Caki2 (cell line): ENCODE measurements at places on chromosomes 4 and X. TPM values are rescaled to one million over a fixed set of nuclear protein-coding genes. Genes with fewer than 3 reads are reported as not detected.

DNA sequence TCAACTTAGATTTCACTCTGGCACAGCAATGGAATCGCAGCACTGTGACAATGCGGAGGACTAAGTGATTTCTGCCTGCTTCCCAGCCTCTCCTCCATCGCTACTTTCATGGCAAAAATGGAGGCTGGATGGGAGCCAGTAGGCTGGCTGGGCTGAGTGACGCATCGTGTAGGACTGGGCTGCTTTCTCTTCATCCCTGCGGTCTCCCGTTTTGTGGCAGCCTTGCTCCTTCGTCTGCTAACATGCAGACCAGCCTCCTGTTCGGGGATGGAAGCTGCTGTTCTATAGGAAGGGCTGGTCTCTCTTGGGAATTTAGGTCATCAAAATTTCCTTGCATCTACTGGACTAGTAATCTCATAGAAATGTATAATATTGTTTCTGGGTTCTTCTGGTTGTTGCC, 15.8 kb upstream of the RGS12 start:
- DNase-seq = no peak

- no peak for DNase-seq
Measured at GRCh38 chr4:14856934-14857235, 145.4 kb upstream of the CPEB2 start.

GRCh38 chr4:180407275-180407885, 1835.8 kb upstream of the TENM3 start:
- no peak for DNase-seq

- DNase-seq = no peak
Measured at GRCh38 chr4:67152976-67153375, 392.3 kb downstream of the CENPC start.

DNA sequence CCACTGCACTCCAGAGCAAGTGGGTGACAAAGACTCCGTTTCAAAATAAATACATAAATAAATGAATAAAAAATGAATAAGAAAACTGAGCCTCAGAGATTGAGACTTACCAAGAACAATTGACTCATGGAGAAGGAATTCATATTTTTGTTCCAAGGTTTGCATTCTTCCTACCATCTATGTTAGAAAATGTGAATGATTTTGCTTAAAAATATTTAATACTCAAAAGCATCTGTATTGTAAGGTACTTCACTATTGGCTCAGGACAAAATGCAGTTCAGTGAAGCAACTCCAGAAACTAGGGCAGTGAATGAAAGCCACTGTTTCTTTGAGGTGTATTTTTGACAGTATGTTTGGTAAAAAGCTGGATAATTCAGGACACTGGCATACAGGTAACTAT, 54.1 kb downstream of the XAGE2 start:
- DNase-seq = no peak

The AFM gene
- total RNA-seq = not detected in 2 replicates

DNA sequence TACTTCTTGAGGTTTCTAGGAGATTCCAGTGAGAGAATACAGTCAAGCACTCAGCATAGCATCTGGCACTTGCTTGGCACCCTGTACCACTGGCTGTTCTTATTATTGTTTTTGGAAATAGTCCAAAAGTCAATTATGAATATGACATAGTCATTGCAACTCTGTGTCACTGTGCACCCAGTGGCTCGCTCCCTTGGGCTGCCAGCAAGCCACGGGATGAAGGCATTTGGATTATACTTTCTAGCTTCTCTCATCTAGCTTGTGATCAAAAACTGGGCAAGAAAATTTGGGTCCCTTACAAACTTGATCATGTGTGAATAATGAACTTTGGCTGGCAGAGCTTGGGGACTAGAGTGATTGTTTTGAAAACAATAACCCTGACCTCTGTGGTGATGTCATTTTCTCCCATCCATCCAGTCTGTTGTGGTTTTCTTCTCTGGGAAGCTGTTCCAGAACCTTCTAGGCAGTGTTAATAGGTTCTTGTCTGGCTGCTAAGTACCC, 32.7 kb upstream of the LIMCH1 start:
- DNase-seq = peak; percentile 95

The UGT2B17 gene
- not detected in 2 replicates for total RNA-seq

DNA sequence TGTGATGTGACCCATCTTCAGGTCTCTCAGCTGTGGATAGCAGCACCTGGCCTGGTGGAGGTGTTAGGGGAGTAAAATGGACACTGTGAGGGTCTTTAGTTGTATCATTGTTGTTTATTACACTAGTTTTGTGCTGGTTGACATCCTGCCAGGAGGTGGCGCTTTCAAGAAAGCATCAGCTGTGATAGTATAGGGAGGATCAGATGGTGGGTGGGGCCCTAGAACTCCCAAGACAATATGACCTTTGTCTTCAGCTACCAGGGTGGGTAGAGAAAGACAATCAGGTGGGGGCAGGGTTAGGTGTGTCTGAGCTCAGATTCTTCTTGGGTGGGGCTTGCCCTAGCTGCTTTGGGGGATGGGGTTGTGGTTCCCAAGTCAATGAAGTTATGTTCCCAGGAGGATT, 162.8 kb downstream of the PPP1R2C start:
- peak; percentile 2 for DNase-seq

DNA sequence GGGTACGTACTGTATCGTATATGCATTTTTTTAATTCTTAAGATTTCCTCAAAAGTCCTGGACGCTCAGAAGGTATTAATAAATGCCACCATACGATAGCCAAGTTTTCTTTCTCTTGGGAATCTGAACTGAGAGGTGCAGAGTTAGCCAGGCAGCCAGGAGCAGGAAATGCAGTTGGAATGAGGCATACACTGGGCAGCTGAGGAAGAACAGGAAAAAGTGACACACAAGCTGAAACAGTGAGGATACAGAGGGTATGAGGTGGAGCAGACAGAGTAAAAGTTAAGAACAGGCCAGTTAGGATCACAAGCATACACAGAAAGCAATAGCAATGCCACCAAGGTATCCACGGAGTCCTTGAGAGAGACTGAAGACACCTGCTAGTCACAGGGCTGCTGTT, 13.4 kb downstream of the UFSP2 start:
- DNase-seq = no peak

DNA sequence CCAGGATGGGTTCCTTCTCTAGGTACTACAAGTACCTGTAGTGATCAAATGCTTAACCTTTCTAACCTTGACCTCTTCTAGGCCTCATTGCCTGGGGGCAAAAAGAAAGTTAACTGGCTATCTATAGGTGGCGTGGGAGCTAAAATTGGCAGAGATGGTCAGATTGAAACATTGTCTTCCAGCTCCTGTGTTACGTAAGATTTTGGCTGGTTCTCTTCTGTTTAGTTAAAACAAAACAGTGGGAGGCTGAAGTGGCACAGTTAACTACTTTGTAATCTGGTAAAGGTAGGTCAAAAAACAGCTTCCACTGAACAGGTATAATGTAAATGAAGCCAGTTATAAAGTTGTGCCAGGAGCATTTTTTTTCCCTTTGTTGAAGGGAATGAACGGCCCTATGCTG, 115.2 kb downstream of the MBNL3 start:
- no peak for DNase-seq

DNA sequence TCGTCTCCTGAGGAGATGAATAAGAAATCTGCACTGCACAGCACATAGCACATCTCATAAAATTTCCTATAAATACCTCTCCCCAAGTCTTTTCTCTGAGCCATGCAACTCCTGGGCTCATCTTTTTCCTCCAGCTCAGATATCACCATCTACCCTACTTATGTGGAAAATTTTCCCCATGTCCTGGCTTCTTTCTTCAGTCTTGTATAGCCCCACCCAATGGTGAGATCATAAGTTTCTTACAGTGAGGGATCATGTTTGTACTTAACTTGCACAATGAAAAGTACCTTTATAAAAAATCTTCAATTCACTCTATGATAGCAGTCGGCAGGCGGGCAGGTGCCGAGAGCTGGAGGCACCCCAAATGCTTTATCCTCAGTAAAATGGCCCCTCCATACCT, 198.6 kb upstream of the S100G start:
- DNase-seq = no peak

- no peak for DNase-seq
Measured at GRCh38 chr4:176300565-176300964, 19.2 kb upstream of the SPCS3 start.

The CDKL5 gene
- total RNA-seq = 0.34 and 0.35 TPM in 2 replicates

GRCh38 chr4:45358573-45359506, 632.5 kb upstream of the GNPDA2 start:
- no peak for DNase-seq

GRCh38 chr4:61401771-61402170, 201.6 kb downstream of the ADGRL3 start:
- no peak for DNase-seq

DNA sequence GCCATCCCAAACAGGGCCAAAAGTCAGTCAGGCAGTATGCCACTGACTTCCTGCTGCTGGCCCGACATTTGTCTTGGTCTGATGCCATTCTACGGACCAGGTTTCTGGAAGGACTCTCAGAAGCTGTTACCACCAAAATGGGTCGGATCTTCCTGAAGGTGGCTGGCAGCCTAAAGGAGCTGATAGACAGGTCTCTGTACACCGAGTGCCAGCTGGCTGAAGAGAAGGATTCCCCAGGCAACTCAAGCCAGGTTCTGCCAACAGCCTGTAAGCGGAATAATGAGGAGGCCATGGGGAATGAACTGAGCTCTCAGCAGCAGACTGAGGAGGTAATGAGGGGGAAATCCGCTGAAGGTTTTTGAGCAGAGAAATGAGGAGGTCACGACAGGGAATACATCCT, 95.7 kb downstream of the RTL9 start:
- no peak for DNase-seq

The ZNF732 gene
- not detected in 2 replicates for total RNA-seq

The CT45A7 gene
- total RNA-seq = not detected in 2 replicates

- no peak for DNase-seq
Measured at GRCh38 chrX:73401591-73402266, 45.1 kb upstream of the CDX4 start.

The KLB gene
- total RNA-seq = 0.68 and 0.75 TPM in 2 replicates

The SLIT2 gene
- total RNA-seq = 0.07 and 0.78 TPM in 2 replicates

The LRP2BP gene
- total RNA-seq = 0.14 TPM in 1 of 2 replicates, not detected in the other

- no peak for DNase-seq
Measured at GRCh38 chr4:25873632-25874129, 10.9 kb upstream of the SEL1L3 start.

- DNase-seq = no peak
Measured at GRCh38 chr4:88297725-88298454, 13.5 kb upstream of the PPM1K start.

The TRIM61 gene
- not detected in 2 replicates for total RNA-seq

The DOCK11 gene
- total RNA-seq = 3.4 and 5.5 TPM in 2 replicates

DNA sequence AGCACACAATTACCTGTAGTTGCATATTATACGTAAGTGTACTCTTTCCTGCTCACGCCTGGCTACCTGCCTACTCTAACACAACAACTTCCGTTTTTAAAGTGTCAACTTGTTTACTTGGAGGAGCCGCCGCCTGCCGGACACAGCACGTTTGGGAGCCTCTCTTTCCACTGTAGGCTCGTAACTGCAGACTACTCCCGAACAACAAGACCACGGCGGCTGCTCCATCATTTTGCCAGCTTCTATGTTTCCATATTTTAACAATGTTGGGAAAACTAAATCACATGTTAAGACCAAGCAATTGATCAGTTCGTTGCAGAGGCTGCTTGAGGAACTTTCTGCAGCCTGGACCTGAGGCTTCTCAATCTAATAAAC, 841 bp downstream of the MTNR1A start:
- DNase-seq = peak; percentile 26

DNA sequence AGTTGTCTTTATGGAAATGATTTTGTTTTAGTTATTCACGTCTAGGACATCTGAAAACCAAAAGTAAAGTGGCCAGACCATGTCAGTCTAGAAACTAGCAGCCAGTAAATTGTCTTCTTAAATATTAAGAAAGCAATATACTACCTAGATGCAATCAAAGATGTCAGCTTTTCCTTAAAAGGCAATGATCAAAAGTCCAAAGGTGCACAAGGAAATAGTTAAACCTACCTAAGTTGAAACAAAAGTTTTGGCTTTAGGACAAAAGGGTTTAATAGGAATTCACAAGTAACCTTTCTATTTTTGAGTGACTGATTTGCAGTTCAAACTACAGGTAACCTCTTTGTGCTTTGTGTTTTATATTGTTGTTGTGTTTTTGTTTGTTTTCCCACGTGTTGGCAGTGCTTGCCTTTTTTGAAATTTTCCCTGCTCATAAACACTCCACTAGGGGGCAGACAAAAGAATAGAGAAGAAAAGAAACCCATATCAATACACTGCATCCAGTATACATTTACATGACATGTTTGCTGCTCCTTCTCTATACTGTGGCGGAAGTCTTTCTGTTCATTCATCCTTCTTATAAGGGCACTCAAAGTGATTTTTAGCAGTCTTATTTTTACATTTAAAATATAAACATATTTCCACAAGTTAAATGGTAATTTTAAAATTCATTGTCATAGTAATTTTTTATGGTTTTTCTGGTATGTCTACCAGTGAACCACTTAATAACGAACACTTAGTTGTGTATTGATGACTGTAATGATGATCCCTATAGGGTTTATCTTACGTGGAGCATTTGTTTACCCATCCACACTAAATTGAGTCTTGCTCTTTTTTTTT, 62.7 kb downstream of the GAB1 start:
- DNase-seq = peak; percentile 28

The IL15 gene
- 17.9 and 27.4 TPM in 2 replicates for total RNA-seq

The DNAJB14 gene
- total RNA-seq = 4.6 and 76.4 TPM in 2 replicates

The CXCL10 gene
- total RNA-seq = 0.52 TPM in 1 of 2 replicates, not detected in the other

GRCh38 chr4:102640669-102641068, 120.1 kb downstream of the MANBA start:
- no peak for DNase-seq

- DNase-seq = peak; percentile 15
Measured at GRCh38 chrX:69285881-69286564, 120.8 kb upstream of the PJA1 start.

GRCh38 chrX:136186023-136186413, 38.7 kb downstream of the FHL1 start:
- DNase-seq = no peak

- no peak for DNase-seq
Measured at GRCh38 chr4:156672492-156673305, 298.9 kb downstream of the PDGFC start.

The ZAR1 gene
- not detected in 2 replicates for total RNA-seq

The LIMCH1 gene
- 204 and 241 TPM in 2 replicates for total RNA-seq

DNA sequence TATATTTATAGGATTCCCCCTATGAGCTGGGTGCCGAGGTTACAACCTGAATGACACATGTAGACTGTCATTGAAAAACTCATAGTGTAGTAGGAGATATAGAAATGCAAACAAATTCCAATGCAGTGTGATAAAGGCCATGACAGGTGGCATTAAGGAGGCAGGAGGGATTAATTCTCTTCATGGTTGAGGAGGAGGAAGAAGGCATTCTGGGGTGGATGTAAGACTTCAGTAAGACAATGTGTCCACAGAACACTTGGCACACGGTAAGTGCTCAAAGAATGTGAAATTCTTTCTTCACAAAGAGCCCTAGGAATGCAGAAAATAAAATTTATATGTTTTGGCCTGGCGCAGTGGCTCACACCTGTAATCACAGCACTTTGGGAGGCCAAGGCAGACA, 136.5 kb downstream of the RBM47 start:
- DNase-seq = no peak

The HSFX1 gene
- 0.78 TPM in 1 of 2 replicates, not detected in the other for total RNA-seq

The SYTL5 gene
- not detected in 2 replicates for total RNA-seq

The BMX gene
- total RNA-seq = 0.71 TPM in 1 of 2 replicates, not detected in the other

GRCh38 chrX:17788956-17789562, 51.8 kb downstream of the SCML1 start:
- no peak for DNase-seq

The TREX2 gene
- 0.78 TPM in 1 of 2 replicates, not detected in the other for total RNA-seq
